Kidney tubule cell (primary cell): ENCODE measurements at places on chromosomes 13 and 19.
A peak's percentile ranks its signal among the peaks of the same experiment; 100 is the strongest.

DNA sequence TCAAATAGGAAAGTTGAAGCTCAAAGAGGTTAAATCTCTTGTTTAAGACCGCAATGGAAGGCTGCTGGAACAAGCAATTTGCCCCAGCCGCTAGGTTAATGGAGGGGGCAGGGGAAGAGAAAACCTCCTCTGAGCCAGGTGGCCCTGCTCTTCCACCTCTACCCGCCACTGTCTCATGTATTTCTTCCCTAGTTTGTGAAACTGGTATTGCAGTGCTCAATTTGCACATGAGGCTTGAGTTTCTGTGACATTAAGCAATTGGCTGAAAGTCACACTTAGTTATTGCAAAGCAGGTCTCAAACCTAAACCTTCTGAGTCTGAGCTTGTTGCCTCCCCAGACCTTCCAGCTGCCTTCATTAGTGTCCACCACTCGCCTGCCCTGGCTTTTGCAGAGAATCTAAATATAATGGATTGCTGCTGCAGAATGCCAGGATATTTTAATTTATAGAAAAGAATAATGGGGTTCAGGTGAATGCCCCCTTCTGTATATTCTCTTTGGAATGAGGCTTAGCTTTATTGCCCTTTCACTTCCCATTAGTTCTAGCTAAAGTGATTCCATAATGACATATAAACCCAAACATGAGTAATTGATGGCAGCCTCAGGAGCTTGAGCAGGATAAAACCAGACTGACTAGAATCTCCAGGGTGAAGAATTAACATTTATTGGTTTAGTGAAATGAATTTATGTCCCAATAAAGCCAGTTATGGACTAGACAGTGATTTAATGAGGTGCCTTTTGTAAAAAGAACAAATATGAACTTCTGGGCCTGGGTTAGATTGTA, 27.0 kb upstream of the OLFM4 start:
- no peak for DNase-seq

DNA sequence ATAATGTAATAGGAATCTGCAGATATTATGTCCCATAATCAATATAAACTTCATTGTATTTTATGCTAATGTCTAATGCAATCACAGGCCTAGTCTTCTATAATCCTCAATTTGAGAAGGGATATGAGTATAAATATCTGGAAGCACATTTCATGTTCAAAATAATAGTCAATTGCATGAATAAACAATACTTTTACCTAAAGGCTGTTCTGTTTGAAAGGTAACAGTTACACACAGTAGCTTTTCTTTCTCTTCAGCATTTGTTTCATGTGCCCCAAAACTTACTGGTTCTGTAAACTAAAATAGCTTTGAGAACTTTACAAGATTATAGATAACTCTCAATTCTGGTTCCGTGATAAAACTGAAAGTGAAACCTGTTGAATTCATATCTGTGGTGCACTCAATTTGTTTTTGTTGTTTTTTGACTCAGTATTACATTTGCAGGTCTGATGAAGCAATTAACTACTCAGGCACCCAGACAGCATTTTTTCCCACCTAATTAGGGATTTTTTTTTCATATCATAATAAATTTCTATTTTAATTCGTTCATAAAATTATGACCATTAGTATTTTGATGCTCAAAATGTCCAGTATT, 1193.8 kb downstream of the SLITRK1 start:
- DNase-seq = no peak

GRCh38 chr13:84263354-84264069, 381.2 kb upstream of the SLITRK1 start:
- no peak for DNase-seq

DNA sequence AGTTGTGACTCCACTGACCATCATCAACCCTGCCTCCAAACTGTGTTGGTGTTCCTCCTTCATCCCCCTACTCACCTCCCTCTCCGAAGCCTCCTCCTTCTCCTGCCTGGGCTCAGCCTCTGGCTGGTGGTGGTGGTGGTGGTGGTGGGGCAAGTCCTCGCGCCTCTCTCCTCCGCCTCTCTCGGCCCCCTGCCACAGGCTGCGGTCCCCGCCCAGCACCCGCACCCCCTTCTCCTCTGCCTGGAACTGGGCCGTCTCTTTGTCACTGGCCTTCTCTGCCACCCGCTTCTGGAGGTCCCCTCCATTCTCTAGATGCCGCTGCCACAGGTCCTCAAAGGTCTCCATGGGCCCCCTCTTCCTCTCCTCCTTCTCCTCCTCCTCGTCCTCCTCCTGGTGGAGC, 1.5 kb downstream of the CCER2 start:
- DNase-seq = no peak

GRCh38 chr19:48817585-48818124, 6.8 kb upstream of the BCAT2 start:
- DNase-seq = no peak

GRCh38 chr19:46975925-46976782, 43.5 kb upstream of the NPAS1 start:
- peak; percentile 96 for DNase-seq

DNA sequence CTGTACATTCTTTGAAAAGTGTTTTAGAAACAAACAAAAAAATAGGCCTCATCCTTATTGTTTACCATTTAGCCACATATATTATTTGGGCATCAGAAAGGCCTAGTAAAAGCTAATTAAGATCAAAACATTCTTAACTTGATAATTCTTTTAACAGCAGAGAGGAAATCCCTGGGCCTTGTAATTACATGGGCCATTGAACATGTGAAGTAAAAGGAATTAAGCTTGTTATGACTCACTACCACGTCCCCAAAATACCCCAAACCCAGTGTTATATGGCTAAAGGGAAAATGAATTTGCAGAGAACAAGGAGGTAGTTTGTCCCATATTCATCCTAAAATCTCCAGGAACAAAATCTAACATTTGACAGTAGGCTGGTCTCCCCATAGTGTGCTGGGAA, 439.8 kb downstream of the ITGBL1 start:
- peak; percentile 10 for DNase-seq

DNA sequence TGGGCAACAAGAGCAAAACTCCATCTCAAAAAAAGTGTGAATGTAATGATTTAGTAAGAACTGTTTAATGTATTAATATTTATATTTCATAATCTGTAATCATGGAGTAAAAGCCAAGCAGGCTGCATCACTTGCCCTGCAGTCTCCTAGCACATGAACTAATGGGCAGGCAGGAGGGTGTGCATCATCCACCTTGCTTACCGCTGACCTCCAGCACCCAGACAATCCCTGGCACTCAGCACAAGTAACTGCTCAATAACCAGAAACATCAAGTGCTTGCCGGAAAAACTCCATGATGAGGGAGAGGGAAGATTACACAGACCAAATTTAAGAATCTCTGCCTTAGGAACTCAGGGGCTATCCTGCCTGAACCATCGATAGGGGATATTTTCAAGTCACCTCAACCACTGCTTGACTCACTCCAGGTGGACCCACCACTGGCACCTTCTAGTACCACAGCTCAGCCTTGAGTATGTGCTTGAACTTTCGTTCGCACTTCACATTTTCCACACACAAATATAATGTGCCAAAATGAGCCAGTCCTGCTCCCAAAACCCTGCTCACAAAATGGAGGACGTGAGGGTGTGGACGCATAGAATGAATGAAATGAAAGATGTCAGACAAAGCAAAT, 18.6 kb downstream of the BRD4 start:
- no peak for DNase-seq

DNA sequence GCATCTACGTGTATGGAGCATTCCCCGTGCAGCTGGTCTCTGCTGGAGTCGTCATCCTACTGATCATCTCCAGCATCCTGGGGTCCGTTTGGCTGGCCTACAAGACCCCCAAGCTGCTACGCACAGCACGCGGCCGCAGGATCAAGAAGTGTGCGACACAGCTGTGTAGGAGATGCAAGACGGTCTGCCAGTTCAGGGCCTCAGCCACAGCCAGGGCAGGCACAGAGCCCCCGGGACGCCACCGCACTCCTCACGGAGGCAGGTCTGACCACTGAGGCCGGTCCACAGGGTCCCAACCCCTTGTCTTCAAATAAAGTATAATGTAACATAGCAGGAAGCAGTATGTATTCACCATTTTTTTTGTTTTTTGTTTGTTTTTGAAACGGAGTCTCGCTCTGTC, 6.1 kb downstream of the PRR22 start:
- DNase-seq = no peak
